ENCODE measurements at places on chromosomes 2 and 18.
A peak's percentile ranks its signal among the peaks of the same experiment; 100 is the strongest.

DNA sequence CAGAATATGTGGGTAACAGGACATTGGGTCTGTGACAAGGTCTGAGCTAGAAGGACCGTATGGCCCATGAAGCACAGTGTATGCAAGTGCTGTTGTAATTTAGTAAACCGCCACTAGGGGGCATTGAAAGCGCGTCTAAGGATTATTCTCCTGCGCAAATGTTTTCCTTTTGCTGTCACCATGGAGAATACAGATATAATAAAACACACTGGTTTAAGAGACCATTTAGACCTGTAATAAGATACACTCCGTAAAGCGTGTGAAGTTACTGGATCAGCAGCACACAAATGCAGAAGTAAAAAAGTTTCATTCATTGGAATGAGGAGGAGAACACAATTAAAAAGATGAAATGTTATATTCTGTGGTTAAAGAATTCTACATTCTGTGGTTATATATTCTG, 272.4 kb downstream of the AGAP1 start:
- DNase-seq = peak; percentile 11

DNA sequence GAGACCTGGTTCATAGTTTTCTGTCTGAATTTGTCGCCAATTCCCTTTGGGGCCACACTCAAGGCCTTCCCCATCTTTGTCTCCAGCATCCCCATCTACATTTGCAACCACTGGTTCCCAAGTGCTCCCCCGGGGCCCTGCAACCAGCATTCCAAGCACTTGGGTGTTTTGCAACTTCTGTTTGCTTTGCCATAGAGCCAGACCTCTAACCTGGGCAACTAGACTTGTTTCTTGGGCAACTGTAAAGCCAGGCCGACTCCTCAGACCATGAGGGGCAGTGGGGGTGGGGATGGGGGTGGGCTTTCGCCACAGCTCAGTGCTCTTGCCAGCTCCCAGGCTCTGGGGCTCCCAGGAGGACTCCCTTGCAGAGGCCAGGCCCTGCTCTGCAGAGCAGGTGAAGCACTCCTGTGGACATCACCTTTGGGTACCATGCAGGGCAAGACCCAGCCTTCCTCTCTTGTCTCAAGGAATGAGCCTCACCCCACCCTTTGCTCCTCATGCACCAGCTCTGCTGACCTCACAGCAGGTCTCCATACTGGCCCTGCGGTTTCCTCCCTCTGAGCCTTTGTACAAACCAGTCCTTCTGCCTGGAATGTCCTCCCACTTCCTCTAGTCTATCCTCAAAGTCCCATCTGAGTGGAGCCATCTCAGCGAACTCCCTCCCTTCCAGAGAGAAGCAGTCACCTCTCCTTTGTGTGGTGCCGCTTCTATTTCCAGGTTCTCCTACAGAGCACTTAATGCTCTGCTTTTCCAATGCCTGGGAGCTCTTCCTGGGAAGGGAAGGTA, 126.7 kb upstream of the MYCN start:
- no peak for DNase-seq

- DNase-seq = no peak
Observed at GRCh38 chr2:98498703-98499440, 54.2 kb downstream of the INPP4A start.

DNA sequence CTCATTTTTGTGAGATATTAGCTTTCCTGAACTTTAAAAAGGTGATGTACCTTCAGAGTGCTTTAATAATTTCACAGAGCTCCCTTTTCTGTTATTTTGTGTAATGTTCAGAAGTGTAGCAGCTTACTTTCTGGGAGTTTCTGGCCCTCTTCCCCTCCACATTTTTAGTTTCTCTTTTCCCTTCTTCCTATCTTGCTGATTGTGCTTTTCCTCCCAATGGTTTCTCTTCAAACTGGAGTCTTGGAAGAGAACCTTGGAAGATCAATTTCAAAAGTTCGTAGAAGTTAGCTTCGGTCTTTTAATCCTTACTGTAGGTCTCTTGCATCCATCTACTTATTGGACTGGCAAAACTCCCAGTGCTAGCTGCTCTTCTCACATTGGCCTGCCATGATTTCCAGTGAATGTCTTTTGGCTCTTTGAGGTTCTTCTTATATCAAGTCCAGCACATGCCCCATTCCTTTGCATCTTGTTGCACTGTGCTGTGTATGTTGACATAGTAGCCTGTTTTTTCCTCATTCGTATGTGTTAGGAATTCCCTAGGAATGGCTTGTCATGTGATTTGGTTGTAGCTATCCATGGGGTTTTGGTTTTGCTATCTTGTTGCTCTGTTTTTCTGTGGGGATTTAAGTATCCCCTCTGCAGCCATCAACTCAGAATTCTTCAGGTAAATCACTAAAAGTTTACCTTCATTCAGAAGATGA, 7.8 kb downstream of the CCNT2 start:
- DNase-seq = no peak

DNA sequence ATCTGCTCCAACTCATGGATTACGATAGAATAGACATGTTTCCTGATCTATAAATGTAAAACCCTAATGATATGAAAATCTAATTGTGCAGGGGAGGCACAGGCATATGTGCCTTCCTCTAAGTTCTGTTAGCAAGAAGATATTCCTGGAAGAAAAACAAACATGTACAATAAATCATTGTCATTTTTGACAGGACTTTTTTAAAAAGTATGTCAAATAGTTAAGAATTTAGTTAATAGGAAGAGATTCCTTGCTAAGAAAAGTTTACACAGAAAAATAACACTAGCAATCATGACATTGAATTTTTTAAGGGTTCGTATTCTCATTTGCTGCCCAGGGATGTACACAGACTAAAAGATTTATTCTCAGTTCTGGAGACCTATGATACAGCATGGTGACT, 15.3 kb upstream of the CREB1 start:
- DNase-seq = no peak

GRCh38 chr2:60972889-60973656, 44.4 kb upstream of the PEX13 start:
- DNase-seq = no peak
